ENCODE measurements at places on chromosomes 5 and 9.

GRCh38 chr9:13110766-13111417, 168.6 kb downstream of the MPDZ start:
- no peak overlapping the region for H3K27ac ChIP-seq
- H3K4me3 ChIP-seq, result no peak overlapping the region
- H3K36me3 ChIP-seq, result no peaks in the 10 kb centered on the region
- no peaks in the 10 kb centered on the region for H3K4me1 ChIP-seq

- no peak overlapping the region for H3K4me3 ChIP-seq
- no peaks in the 10 kb centered on the region for H3K4me1 ChIP-seq
- H3K36me3 ChIP-seq, result no peaks in the 10 kb centered on the region
- H3K27me3 ChIP-seq, result no peaks in the 10 kb centered on the region
Observed at GRCh38 chr5:42121401-42121800, 196.3 kb downstream of the FBXO4 start.

DNA sequence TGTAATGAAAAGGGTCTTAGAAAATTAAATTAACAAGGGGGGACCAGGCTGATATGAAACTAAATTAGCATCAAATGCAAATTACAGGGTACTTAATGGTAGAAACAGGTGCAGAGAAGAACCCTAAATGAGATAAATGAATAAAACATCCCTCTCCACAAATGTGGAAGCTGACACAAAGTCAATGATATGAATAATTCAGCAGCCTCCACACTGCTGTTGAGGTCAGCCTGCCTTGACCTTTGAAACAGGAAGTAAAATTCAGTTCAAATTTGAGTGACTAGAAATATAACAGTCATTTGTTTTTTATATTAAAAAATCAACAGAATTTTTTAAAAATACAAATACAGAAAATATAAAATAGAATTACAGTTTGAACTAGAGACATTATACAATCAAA, 40.0 kb downstream of the EBF1 start:
- DNase-seq, result no peak
- H3K36me3 ChIP-seq, result no peaks in the 10 kb centered on the region
- H3K27me3 ChIP-seq, result no peaks in the 10 kb centered on the region
- no peak overlapping the region for H3K4me3 ChIP-seq

DNA sequence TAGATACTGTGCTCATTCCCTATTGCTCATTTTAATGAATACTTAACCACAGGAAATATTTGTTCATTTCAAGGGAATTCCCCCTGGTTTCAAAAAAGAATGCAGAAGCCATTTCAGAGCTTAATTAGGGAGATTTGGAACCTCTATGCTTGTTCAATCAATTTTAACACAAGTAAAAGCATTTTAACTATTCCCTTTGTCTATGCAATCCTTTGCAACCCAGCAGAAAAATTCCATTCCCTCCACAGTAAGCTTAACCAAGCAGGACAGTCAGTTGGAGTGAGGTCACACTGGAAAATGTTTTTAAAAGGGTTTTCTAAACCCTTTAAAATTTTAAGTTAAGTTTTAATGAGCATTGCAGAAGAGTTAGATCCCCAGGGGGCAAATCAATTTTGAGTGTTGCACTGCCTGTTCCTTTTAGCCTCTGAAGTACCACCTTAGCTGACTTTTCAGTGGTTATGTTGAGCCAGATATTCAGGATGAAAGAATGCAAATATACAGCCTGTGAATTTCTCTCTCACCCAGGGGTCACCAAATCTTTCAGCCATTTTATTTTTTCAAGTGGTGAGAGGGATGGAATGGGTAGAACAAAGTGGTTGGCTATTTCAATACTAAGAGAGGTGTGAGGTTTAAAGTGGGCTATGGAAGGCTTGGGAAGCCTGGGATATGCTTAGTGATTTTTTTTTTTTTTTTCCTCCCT, 356.2 kb upstream of the NUDT12 start:
- no peak overlapping the region for H3K27ac ChIP-seq
- no peaks in the 10 kb centered on the region for H3K36me3 ChIP-seq
- no peaks in the 10 kb centered on the region for H3K27me3 ChIP-seq
- no peak overlapping the region for H3K4me3 ChIP-seq
- no peak for DNase-seq
- H3K4me1 ChIP-seq, result no peaks in the 10 kb centered on the region

- no peak for DNase-seq
- H3K4me3 ChIP-seq, result no peak overlapping the region
- H3K36me3 ChIP-seq, result no peaks in the 10 kb centered on the region
- no peaks in the 10 kb centered on the region for H3K27me3 ChIP-seq
- no peak overlapping the region for H3K27ac ChIP-seq
Observed at GRCh38 chr9:121946465-121946864, 146.6 kb downstream of the TTLL11 start.

GRCh38 chr9:28600226-28600625, 1026.9 kb upstream of the C9orf72 start:
- H3K4me3 ChIP-seq, result no peak overlapping the region
- H3K27ac ChIP-seq, result no peak overlapping the region
- no peak for DNase-seq

DNA sequence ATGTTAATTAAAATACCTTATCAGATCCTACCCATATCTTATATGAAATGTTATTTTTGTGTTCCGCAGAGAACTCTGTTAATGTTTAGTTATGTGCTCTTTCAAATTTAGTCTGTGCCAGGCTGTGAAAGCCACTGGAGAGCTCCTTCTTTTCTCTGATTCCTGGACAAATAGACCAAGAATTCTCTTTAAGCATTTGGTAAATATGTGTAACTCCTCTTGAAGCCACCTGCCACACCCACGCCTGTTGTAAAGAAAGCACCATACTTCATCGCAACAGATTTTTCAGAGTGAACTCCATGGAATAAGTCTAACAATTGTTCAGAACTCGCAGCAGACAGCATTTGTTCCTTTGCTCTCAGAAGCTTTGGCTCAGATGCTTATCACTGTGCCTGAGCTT, 301.1 kb downstream of the FAM170A start:
- DNase-seq, result no peak
- H3K36me3 ChIP-seq, result no peaks in the 10 kb centered on the region
- H3K4me1 ChIP-seq, result no peaks in the 10 kb centered on the region
